ENCODE measurements at places on chromosomes 12 and 14. TPM values are rescaled to one million over a fixed set of nuclear protein-coding genes. Genes with fewer than 3 reads are reported as not detected.

KRT73 gene
- not detected for polyA plus RNA-seq

TMCC3 gene
- polyA plus RNA-seq, result 44.7 TPM

NRIP2 gene
- polyA plus RNA-seq, result 31.9 TPM

FGF23 gene
- 0.05 TPM for polyA plus RNA-seq

COL2A1 gene
- 58.9 TPM for polyA plus RNA-seq

EID3 gene
- 3.7 TPM for polyA plus RNA-seq

PTPRO gene
- 271 TPM for polyA plus RNA-seq

SSTR1 gene
- polyA plus RNA-seq, result 1.6 TPM

GYS2 gene
- polyA plus RNA-seq, result 0.10 TPM

TCL1B gene
- 0.38 TPM for polyA plus RNA-seq

OR6C74 gene
- polyA plus RNA-seq, result not detected

NFE2 gene
- polyA plus RNA-seq, result 3.7 TPM

STXBP6 gene
- 11.0 TPM for polyA plus RNA-seq

DCP1B gene
- 25.8 TPM for polyA plus RNA-seq

CCND2 gene
- polyA plus RNA-seq, result 69.0 TPM

C14orf39 gene
- 0.65 TPM for polyA plus RNA-seq

ATL1 gene
- polyA plus RNA-seq, result 10.5 TPM

CCDC197 gene
- not detected for polyA plus RNA-seq

CCDC196 gene
- polyA plus RNA-seq, result not detected

GNG2 gene
- 104 TPM for polyA plus RNA-seq

FAM90A1 gene
- 1.5 TPM for polyA plus RNA-seq

KRT83 gene
- polyA plus RNA-seq, result not detected

HCAR2 gene
- polyA plus RNA-seq, result 0.33 TPM

FAM222A gene
- 2.1 TPM for polyA plus RNA-seq

OAS1 gene
- polyA plus RNA-seq, result 14.2 TPM

COX8C gene
- 0.32 TPM for polyA plus RNA-seq

LGMN gene
- polyA plus RNA-seq, result 98.6 TPM

CELA1 gene
- not detected for polyA plus RNA-seq

LAG3 gene
- polyA plus RNA-seq, result 0.99 TPM

TPI1 gene
- 563 TPM for polyA plus RNA-seq
